ENCODE measurements at places on chromosomes 7 and 10. TPM values are rescaled to one million over a fixed set of nuclear protein-coding genes. Genes with fewer than 3 reads are reported as not detected.

The IPMK gene
- total RNA-seq, result 5.6 TPM

The GNG11 gene
- not detected for total RNA-seq

The INMT gene
- not detected for total RNA-seq

The CNNM1 gene
- total RNA-seq, result 0.43 TPM

The CYP3A5 gene
- not detected for total RNA-seq

The VAX1 gene
- not detected for total RNA-seq

The ARL4A gene
- total RNA-seq, result 11.3 TPM

The PVRIG gene
- total RNA-seq, result 21.2 TPM

The CPA2 gene
- 0.44 TPM for total RNA-seq

The ZNF862 gene
- total RNA-seq, result 21.4 TPM

The OR2A1 gene
- not detected for total RNA-seq

All from activated CD4-positive, alpha-beta memory T cell treated with anti-CD3 and anti-CD28 coated beads for 36 hours (primary cell).